ENCODE measurements at places on chromosomes 3 and 15. TPM values are rescaled to one million over a fixed set of nuclear protein-coding genes. Genes with fewer than 3 reads are reported as not detected.

DNA sequence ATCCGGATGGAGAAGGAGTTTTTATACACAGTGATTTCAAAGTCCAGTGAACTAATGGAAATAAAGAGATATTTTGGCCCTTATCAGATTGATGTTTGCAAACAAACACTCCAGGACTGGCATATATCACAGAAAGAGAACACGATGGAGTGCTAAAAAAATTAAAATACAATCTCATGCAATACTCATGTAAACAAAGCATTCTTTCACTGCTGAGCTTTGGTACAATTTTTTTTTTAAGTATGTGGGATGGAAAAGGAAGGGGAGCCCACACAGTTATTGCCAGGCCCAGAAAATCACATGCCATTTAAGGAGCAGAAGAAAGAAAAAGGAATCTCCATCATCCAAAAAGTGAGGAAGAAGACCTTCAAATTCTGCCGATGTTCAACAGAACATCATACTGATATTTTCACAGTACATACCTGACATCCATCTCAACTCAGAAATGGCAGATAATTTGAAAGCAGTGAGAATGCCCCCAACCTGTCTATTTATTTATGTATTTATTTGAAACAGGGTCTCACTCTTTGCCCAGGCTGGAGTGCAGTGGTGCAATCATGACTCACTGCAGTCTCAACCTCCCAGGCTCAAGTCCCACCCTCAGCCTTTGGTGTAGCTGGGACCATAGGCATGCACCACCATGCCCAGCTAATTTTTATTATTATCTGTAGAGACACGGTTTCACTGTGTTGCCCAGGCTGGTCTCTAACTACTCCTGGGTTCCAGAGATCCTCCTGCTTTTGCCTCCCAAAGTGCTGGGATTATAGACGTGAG, 107.5 kb upstream of the SLC2A2 start:
- H3K27me3 ChIP-seq, result no peaks in the 10 kb centered on the region
- H3K4me3 ChIP-seq, result no peak overlapping the region
- H3K27ac ChIP-seq, result no peak overlapping the region
- H3K4me1 ChIP-seq, result no peaks in the 10 kb centered on the region
- peaks cover 12% of the 10 kb centered on the region for H3K36me3 ChIP-seq
- no peak for DNase-seq

GRCh38 chr3:186414735-186415419, 52.8 kb upstream of the DGKG start:
- H3K4me3 ChIP-seq, result no peak overlapping the region
- H3K4me1 ChIP-seq, result peaks cover 20% of the 10 kb centered on the region
- H3K36me3 ChIP-seq, result no peaks in the 10 kb centered on the region
- no peak for DNase-seq

DNA sequence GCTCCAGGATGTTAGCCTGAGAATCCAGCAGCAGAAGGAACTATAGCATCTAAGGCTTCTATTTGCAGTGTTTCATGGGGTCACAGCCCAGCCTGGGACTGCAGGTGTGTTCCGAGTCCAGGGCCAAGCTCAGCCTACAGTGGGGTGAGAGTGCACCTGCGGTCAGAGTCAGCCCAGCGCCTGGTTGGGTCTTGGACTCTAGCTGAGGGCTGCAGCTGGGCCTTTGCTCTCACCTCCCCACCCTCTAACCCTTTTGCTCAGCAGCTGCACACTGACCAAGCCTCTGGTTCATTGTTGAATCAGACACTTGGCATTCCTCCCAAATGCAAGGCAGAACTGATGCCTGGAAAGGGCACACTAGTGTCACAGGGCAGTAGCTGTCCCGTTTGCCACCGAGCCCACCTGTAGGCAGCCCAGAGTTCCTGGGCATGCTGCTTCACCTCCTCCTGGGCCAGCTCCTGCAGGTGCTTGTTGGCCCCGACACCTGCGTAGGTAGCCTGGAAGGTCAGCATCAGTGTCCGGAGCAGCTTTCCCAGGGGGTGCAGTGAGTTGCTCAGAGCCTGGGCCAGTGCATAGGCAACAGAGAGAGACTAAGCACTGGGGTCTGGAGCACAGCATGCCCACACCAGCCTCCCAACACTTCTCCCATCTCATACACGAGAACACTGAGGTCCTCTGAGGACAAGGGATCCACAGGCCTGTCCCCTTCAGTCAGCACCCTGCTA, 17.5 kb downstream of the ALS2CL start:
- peaks cover 65% of the 10 kb centered on the region for H3K36me3 ChIP-seq
- no peak overlapping the region for H3K4me3 ChIP-seq
- H3K27me3 ChIP-seq, result no peaks in the 10 kb centered on the region

DNA sequence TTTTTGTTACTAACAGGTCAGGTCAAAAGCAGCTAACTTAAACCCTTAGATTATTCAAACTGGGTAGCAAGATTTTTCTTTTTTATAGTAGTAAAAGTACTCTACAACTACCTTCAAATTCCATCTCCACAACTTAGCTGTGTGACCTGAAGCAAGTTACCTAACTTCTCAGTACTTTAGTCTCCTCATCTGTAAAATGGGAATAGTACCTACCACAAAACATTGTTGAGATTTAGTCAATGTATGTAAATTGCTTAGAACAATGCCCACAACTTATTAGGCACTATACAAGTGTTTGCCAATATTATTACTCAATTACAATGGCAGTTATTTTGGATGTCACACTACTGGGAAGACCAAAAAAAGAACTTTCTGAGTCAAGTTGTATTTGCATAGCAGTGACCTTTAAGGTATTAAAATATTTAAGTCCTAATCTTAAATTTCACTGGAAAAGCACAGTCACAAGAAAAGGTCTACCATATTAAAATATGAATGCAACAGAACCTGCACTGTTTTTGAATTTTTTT, 2.9 kb downstream of the TASOR start:
- no peak for DNase-seq
- no peak overlapping the region for H3K27ac ChIP-seq
- no peak overlapping the region for H3K4me3 ChIP-seq
- H3K4me1 ChIP-seq, result peaks cover 32% of the 10 kb centered on the region
- no peaks in the 10 kb centered on the region for H3K27me3 ChIP-seq

DNA sequence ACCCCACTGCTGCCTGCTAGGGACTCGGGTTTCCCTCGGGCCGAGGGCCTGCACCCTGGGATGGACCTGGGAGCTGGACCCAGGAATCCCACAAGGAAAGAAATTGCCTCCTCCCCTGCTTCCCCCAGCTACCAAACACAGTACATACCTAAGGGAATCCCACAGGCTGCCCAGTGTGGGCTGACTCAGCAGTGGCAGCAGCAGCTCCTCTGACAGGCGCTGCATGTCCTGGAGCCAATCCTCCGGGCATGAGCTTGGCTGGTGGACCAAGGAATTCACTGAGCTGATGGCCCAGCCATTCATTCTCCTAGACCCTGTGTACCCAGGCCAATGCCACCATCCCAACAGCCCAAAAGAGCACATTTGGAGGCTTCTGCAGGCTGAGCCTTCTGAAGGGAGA, 9.5 kb upstream of the LTK start:
- H3K27ac ChIP-seq, result no peak overlapping the region
- H3K36me3 ChIP-seq, result peaks cover 43% of the 10 kb centered on the region
- no peak for DNase-seq
- no peaks in the 10 kb centered on the region for H3K27me3 ChIP-seq
- no peak overlapping the region for H3K4me3 ChIP-seq
- H3K4me1 ChIP-seq, result no peaks in the 10 kb centered on the region

DNA sequence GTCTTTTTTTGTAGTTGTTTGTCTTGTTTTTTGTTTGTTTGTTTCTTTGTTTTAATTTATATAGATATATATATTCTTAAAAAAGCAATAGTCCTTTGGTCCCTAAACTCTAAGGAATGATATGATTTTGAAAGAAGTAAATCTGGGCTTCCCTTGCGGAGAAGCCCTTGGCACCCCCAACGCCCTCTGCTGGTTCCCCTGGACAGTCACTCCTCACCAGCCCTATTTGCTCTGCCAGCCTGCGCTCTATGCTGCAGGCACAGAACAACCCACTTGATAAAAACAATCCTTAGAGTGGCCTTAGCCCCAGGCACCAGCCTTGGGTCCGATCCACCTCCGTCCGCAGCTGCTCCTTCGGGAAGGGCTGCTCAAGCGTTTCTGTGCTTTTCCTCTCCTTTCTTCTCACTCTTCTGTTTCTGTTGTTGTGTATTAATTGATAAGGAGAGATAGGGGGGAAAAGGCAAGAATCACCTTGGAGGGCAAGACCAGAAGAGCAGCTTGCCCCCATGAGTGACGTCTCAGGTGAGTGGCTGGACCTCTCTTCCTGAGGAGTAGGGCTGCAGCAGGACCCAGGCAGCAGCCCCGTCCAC, 13.7 kb upstream of the PARP6 start:
- H3K4me3 ChIP-seq, result no peak overlapping the region
- H3K27me3 ChIP-seq, result no peaks in the 10 kb centered on the region
- DNase-seq, result peak; percentile 70
- H3K36me3 ChIP-seq, result no peaks in the 10 kb centered on the region

ALDH1A3 gene
- 9.7 TPM for total RNA-seq

DNA sequence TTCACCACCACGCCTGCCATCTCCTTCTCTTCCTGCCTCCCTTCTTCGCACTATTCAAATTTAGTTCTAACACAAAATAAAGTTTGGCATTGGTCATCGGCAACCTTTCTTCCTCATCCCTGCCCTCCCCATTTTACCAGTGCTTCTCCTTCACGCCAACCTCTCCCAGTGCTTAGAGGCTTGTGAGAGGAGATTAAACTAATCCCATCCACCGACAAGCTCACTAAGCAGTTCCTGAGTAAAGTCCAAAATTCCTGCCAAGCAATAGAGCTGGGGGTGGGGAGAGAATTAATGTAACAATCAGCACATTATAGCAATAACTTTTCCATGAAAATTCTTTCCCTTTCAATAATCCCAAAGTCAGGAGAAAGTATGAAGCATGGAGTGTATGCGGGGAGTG, 157.4 kb upstream of the GMNC start:
- H3K27ac ChIP-seq, result no peak overlapping the region
- H3K27me3 ChIP-seq, result no peaks in the 10 kb centered on the region
- no peaks in the 10 kb centered on the region for H3K36me3 ChIP-seq
- H3K4me1 ChIP-seq, result no peaks in the 10 kb centered on the region
- no peak overlapping the region for H3K4me3 ChIP-seq
- DNase-seq, result no peak

LTK gene
- total RNA-seq, result 25.9 TPM

DNA sequence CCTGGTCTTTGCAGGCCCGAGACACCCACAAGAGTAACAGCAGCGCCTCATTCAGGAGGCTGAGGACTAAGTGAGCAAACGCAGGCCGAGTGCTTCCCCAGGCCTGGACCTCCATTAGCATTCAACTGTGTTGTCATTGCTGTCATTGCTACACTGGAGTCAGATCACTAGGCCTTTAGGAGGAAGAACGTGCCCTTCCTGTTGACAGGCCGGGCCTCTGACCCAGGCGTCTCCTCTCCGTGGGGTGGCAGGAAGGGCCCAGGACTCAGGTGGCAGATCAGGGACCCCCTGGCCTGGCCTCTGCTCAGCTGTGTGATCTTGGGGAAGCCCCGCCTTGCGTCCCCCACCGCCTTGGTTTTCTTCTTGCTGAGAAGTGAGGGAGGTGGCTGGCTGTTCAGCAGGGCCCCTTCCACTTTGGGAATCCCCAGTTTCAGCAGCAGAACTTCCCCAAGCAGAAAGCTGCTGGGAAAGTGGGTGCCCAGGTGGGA, 19.1 kb downstream of the ZDHHC19 start:
- DNase-seq, result peak; percentile 68
- no peak overlapping the region for H3K4me3 ChIP-seq
- H3K27ac ChIP-seq, result peak overlapping the region; percentile 83
- no peaks in the 10 kb centered on the region for H3K36me3 ChIP-seq
- peaks cover 27% of the 10 kb centered on the region for H3K4me1 ChIP-seq

DNA sequence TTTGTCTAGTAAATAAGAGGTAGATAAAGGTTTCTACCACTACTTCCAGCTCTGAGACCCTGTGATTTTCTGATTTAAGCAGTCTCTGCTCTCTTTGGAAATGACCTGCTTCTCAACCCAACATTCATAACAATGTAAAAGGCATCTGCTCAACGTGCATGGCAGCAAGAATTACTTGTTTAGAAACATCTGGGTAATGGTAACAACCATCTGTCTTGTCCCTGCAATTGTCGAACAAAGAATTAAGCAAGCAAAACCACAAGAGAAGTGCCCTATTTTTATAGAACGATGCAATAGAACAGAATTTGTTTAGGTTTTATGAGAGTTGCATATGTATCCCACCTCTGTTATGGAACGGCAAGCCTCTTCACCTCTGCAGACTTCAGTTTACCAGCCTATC, 7.1 kb upstream of the FSIP1 start:
- no peak overlapping the region for H3K27ac ChIP-seq
- no peak overlapping the region for H3K4me3 ChIP-seq
- no peak for DNase-seq
- no peaks in the 10 kb centered on the region for H3K27me3 ChIP-seq
- no peaks in the 10 kb centered on the region for H3K36me3 ChIP-seq

DNA sequence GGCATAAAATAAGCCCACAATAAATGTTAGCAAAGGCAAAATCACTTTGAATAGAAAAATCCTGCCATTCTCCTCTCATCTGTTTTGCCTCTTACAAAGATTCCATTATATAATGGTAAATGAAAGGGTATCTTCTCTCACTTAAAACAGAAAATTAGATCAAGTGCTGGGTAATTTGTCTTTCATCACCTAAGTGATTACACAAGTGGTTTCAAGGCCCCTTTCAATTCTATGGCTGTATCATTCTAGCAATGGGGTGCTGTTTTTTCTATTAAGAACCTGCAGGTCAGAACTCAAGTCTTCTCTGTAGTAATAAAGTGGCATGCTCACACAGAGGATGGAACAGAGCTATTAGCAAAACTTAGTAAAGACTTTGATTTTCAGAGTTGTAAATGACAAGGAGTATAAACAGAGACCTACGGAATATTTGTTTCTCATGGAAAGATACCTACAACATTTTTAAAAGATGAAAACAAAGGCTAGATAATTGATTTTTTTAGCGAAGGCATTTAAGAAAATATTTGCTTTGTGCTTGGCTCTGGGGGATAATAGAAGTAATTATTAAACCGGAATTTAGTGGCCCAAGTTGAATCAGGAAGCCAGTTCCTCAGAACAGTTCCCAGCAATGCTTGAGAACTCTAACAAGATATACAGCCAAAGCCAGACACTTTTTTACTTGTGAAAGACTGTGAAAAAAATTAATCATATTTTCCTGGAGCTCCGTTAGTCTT, 137.4 kb downstream of the CMSS1 start:
- no peaks in the 10 kb centered on the region for H3K27me3 ChIP-seq
- H3K36me3 ChIP-seq, result no peaks in the 10 kb centered on the region
- H3K4me1 ChIP-seq, result peaks cover 11% of the 10 kb centered on the region
- H3K4me3 ChIP-seq, result no peak overlapping the region
- DNase-seq, result no peak

CCDC51 gene
- 8.6 TPM for total RNA-seq

GRCh38 chr15:78070049-78070700, 7.3 kb downstream of the TBC1D2B start:
- peak overlapping the region; percentile 74 for H3K27ac ChIP-seq
- no peak overlapping the region for H3K4me3 ChIP-seq
- H3K4me1 ChIP-seq, result peaks cover 97% of the 10 kb centered on the region
- no peak for DNase-seq
- H3K27me3 ChIP-seq, result no peaks in the 10 kb centered on the region

ADAMTS9 gene
- total RNA-seq, result 11.7 TPM

Measured in lower lobe of right lung (tissue), 2 donors.